Stimulated activated naive B cell treated with anti-CD40 and anti-IgM and Interleukin-4, amounts not matched to agents 10 μg/mL and 1 μg/mL and 100 μg/mL, for 72 hours (primary cell): ENCODE measurements at places on chromosomes 11 and 22.

GRCh38 chr11:36229091-36229705 lies 60.0 kb downstream of the COMMD9 start:
- no peak for DNase-seq

DNA sequence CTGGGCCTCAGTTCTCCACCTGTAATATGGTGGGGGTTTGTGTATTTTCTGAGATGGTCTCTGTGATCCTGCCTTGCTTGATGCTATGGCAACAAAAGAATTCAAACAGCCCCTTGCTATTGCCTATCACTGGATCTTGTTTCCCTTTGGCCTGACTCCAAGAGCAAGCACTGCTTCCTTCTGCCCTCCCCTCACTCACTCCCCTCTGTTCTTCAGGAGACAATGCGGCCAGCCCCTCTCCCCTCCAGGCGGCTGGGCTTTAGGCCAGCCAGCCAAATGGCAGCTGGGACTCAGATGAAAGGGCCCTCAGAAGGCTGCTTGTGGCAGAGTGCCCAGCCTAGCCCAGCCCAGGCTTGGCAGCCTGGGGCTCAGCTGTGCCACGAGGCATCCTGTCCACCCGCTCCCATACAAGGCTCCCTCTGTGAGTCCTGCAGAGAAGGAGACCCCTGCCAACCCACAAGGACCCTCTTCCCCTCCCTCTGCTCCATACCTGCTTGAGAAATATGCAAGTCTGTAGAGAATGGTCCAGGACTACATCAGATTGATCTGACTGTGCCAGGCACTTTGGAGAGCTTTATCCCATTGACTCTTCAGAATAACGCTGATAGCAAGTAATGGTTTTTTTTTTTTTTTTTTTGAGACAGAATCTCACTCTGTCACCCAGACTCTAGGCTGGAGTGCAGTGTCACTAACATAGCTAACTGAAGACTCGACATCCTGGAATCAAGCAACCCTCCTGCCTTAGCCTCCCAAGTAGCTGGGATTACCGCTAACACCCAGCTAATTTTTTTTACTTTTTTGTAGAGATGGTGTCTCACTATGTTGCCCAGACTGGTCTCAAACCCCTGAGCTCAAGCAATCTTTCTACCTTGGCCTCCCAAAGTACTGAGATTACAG lies 7.6 kb upstream of the KCTD14 start:
- no peak for DNase-seq

GRCh38 chr11:71093783-71094182 lies 158.6 kb downstream of the SHANK2 start:
- no peak for DNase-seq

- no peak for DNase-seq
These were observed 111.9 kb downstream of the KIF18A start for GRCh38 chr11:27996066-27996465.

- DNase-seq, result no peak
These were observed 1217.9 kb downstream of the LRRC4C start for GRCh38 chr11:40241524-40242051.

GRCh38 chr11:6648501-6648900 lies 7.1 kb downstream of the DCHS1 start:
- no peak for DNase-seq

DNA sequence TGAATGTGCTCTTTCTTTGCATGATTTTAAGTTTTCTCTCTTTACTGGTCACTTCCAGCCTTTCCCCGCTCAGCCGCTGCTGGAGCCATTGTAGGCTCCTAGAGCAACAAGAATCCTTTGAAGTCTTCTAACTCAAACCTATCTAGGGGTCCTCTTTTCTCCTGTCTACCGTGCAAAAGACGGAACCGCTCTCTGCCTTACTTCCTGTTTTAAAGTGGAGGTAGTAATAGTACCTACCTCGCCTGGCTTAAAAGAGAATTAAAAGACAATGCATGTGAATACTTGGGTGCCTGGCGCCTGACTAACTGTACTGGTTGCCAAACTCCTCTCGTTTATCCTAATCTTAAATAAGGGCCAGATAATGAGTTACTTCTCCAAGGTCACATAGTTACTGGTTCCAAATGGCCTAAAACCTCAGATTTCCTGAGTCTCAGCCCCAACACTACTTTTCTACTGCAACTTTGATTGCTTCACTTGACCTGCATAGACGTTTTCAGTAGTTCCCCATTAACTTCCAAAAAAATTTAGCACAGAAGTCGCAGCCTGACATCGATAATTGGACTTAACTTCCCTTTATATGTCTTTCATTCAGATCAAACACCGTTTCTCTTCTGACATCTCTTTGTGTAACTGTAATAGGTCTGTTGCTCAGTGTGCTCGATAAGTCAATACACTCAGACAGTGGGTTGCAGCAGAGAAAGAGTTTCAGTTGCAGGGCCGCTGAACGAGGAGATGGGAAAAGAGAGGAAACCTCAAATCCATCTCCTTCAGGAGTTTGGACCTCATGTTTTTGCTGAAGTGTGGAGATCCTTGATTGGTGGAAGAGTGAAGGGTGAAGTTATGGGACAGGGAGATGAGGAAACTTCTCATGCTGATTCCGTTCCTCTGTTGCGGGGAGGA lies 891 bp downstream of the SAMM50 start:
- no peak for DNase-seq

DNA sequence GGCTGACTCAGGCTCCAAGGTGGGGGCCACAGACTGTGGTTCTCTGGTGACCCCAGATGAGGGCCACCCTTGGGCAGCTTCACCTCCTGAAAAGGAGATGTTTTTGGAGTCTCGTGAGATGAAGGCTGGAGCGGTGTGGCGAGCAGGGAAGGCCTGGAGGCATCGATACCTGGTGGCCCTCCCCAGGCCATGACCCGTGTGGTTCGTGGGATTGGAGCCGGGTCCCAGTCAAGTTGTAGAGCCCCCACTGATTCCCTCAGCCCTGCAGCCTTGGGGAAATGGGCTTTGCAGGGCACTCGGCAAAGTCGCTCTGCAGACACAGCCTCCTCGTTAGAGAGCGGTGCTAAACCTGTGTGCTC lies 1083.4 kb downstream of the BRD1 start:
- DNase-seq, result no peak

GRCh38 chr22:17866127-17866526 lies 91.9 kb upstream of the BID start:
- DNase-seq, result no peak

GRCh38 chr22:34239421-34239820 lies 319.1 kb upstream of the LARGE1 start:
- no peak for DNase-seq

GRCh38 chr11:20008871-20009644 lies 151.2 kb downstream of the DBX1 start:
- no peak for DNase-seq

DNA sequence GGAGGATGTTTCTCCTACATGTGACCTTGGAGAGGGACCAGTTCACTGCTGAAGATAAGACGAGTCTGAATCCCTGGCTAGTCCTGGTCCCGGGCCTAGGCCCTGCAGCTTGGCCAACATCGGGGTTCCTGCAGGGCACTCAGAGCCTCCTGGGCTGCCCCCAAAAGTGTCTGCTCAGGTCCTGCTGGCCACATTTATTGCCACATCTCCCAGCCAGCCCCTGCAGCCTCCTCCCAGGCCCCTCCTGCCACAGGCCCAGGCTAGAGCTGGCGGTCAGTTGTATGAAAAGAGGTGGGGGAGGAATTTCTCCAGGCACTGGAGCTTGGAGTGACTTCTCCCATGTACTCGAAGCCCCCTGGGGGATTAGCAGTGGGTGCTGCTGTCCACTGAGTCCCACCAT lies 56.5 kb upstream of the PPARA start:
- no peak for DNase-seq

DNA sequence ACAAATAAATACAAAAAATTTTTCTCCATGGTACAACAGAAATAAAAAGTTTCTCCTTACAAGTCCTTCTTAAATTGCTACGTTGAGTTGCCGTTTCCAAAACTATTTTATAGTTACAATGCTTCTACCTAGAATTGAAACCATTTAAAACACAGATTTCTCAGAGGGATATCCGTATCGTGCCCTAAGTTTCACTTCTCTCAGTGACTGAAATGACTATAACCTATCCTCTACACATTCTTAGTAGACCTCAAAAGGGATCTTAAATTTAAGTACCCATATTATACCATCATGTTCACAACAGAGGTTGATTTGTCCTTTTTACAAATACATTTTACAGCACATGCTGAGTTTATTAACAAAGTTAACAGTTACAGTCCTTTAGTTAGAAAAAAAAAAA lies 44.1 kb downstream of the USP28 start:
- DNase-seq, result no peak

GRCh38 chr22:42918500-42918899 lies 61.4 kb upstream of the ARFGAP3 start:
- DNase-seq, result no peak

- no peak for DNase-seq
These were observed at the start of gene ADM2 for GRCh38 chr22:50481440-50482106. ADM2 (plus strand) TSS chr22:50481543; CDS start chr22:50481848, 305 bp downstream.

DNA sequence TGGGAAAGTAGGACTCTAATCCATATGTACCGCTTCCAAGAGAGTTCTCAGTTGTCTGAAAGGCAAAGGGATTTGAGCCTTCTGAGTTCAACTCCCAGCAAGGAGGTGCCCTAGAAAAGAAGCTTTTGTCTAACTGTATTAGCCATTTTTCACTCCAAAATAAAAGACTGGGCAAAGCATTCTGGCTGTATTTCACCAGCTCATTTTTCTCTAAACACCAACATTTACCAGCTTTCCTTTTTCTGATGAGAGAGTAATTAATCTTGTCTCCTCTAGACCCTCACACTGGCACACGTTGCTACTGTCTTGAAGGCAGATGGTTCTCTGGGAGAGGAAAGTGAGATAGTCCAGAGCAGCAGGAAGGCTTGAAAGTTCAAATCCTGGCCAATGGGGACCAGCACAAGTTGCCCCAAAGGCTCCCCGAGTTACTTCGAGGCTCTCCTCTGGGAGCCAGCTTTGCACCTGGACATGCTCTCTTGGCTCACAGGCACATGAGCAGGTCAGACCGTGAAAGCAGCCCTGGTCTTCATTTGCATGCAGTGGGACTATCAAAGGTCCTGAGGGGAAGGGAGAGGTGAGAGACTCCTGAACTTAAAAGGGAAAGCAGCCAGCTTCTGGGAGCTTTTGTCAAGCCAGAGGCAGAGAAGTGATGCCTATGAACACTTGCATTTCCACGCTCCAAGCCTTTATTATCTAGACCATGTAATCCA lies 100.0 kb downstream of the NTM start:
- no peak for DNase-seq

DNA sequence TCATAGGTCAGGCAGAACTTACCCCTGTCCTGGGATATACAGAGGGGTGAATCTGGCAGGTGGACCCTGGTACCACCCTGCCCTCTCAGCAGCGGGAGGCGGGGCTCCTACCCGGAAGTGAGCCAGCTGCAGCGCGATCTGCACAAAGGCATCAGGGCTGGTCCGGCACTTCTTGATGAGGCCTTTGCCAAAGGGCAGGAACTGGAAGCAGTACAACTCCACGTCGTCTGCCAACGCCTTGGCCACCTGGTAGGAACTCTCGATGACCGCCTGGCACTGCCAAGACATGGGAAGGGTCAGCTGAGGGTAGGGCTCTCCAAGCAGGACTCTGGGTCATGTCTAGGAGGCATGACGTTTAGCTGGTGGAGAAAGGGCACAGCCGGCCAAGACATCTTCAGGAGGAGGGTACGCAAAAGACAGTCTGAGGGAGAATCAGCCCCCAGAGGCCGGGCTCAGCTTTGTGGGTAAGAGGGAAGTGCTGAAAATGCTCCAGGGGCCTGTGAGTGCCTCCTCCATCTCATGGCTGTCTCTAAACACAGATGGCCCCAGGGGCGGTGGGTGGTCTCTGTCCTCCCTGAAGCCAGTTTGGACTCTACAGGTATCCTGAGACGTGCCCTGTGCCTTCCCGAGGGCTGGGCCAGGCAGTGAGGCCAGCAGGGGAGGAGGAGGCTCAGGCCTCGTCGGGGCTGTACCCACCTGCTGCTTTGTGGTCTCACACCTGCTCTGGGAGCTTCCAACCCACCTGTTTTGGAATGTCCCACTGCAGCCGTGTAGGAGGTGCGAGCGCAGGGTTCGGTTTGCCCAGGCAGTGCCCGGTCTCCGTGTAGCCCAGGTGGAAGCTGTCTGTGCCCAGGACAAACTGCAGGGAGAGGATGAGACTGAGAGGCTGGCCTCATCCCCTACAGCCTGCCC lies 6.7 kb downstream of the CPT1B start:
- DNase-seq, result no peak

DNA sequence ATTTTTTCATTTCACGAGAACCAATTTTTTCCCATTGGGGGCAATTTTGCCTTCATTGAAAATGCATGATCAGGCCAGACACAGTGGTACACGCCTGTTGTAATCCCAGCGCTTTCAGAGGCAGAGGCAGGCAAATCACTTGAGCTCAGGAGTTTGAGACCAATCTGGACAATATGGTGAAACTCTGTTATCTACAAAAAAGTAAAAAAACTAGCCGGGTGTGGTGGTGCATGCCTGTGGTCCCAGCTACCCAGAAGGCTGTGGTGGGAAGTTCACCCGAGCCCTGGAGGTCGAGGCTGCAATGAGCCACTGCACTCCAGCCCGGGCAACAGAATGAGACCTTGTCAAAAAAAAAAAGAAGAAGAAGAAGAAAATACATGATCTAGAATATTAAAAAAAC lies 19.2 kb upstream of the UPK3A start:
- no peak for DNase-seq

- DNase-seq, result no peak
These were observed at the start of gene IRAG1 for GRCh38 chr11:10693509-10694081. IRAG1 (minus strand) TSS chr11:10693755; CDS start chr11:10693602, 153 bp downstream.

GRCh38 chr11:15770798-15771414 lies 585.4 kb downstream of the SOX6 start:
- DNase-seq, result no peak

- DNase-seq, result no peak
These were observed 34.3 kb upstream of the CSTF3 start for GRCh38 chr11:33195462-33196173.

GRCh38 chr22:40844951-40845350 lies 11.5 kb downstream of the ST13 start:
- DNase-seq, result no peak
